ENCODE measurements at places on chromosomes 13 and 19.

DNA sequence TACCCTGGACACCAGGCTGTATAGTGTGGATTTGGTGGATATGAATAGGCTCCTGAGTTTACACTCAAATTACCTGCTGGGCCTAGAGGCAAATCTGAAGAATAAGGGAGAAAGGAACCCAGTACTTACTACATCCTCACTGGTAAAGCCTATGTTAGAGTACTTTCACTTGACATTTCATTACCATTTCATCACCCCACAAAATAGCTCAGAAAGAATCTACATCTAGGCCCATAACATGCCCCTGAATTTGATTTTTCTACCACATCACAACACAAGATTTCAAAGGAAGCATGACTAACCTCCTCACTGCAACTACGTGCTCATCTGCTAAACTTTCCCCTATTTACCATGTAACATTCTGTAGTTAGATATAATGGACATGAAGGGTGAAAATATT, 43.3 kb downstream of the VWA8 start:
- DNase-seq = no peak

DNA sequence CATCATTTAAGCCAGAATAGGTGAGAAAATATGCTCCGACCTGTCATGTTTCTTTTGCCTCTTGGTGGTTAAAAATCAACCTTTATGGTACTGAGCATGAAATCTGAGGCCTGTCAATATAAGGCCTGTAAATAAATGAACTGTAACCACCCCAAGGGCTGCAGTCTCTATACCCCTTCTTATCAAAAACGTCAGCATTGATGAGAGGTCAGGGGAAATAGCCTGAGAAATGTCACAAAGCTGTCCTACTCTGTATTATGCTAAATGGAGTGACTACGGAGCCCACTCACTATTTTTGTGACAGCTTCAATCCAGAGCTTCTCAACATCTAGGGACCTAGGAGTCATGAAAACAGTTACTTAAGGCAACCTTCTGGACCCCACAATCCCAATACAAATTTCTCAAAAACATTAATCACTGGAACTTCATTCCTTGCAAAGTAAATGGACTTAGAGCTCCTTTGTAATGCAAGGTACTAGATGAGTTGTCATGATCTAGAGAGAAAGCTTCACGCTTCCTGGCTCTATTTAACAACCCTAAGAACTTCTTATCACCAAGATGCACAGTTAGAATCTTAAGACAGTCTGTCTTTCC, 2.7 kb upstream of the RAP2A start:
- DNase-seq = no peak

GRCh38 chr13:23859904-23860303, 29.3 kb downstream of the MIPEP start:
- DNase-seq = no peak

GRCh38 chr19:46614114-46614722, 10.7 kb downstream of the PTGIR start:
- peak; percentile 74 for DNase-seq

DNA sequence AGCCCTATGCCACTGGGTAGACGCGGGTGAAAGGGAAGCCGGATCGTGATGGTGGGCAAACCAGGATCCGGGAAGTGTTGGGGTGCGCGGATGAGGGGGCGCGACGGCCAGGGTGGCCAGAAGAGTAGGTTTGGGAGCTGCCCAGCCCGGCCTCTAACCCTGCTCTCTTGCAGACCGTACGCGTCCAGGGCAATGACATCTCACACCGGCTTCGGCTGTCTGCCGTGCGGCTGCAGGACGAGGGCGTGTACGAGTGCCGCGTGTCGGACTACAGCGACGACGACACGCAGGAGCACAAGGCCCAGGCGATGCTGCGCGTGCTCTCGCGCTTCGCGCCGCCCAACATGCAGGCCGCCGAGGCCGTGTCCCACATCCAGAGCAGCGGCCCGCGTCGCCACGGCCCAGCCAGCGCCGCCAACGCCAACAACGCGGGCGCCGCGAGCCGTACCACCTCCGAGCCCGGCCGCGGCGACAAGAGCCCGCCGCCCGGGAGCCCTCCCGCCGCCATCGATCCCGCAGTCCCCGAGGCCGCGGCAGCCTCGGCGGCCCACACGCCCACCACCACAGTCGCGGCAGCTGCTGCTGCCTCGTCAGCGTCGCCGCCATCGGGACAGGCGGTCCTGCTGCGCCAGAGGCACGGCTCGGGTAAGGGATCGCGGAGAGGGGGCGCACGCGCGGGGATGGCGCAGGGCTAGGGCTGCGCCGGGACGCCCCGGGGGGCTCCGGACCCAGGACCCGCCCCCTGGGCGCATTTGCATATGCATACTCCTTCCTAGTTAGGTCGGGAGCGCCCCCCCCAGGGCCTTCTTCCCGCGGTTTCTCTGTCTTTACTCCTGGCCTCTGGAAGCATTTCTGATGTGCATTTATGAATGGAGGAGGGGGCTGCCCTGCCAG, 4.1 kb downstream of the VSTM2B start:
- no peak for DNase-seq
